ENCODE measurements at places on chromosomes 16 and 17.

DNA sequence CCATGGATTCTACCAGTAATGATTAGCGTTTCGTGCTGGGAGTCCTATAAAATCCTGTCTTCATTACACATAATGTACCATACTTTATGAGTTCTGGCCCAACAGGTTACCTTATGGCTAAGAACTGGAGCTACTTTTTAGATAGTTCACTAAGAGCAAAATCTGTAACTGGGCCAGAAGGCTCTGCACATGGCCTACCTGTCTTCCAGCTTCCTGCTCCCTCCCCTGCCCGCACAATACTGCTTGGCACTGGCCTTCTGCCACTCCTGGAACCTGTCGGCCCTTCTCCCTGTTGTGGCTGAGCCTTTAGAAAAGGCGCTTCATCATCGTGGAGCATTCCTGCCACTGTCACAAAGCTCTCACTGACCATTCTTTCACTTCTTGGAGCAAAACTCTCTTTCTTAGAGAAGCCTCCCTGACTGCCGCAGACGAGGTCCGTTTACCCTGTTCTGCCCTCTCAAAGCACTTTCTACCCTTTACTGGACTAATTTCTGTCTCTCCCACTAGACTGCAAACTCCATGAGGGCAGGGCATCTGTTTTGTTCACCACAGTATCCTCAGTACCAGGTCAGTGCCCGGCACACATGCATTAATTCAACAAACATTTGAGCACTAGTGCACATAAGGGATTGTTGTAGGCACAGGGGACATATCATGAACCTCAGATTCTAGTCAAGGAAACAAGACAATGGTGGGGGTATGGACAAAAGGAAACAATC is 116.5 kb downstream of the PARN start:
- no peak for DNase-seq

- DNase-seq, result no peak
These were observed 6.0 kb downstream of the TIMM22 start for GRCh38 chr17:1002771-1003555.

DNA sequence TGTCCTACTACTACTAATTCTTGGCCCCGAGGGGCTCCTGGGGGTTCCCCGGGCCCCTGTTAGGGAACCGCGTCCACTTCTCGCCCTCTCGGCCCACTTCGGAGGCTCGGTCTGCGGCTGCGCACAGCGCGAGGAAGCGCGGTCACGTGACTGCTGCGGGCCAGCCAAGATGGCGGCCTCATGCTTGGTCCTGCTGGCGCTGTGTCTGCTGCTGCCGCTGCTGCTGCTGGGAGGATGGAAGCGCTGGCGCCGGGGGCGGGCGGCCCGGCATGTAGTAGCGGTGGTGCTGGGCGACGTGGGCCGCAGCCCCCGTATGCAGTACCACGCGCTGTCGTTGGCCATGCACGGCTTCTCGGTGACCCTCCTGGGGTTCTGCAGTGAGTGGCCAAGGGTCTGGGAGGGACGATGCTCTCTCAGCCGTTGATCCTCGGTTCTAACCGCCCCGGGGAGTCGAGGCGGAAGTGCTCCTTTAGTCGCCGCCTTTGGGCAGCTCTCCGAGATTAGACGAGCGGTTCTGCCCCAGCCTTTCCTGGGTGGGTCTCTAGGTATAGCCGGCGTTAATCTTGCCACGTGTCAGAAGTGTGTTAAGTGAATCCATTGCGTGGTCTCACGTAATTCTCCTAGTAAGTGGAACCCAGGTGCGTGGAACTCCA is at the start of gene ALG1:
Gene ALG1 (plus strand): TSS at position 163 of the 653 bp plus-strand sequence. CDS start 7 bp downstream, at position 170.
- DNase-seq, result peak; percentile 93

DNA sequence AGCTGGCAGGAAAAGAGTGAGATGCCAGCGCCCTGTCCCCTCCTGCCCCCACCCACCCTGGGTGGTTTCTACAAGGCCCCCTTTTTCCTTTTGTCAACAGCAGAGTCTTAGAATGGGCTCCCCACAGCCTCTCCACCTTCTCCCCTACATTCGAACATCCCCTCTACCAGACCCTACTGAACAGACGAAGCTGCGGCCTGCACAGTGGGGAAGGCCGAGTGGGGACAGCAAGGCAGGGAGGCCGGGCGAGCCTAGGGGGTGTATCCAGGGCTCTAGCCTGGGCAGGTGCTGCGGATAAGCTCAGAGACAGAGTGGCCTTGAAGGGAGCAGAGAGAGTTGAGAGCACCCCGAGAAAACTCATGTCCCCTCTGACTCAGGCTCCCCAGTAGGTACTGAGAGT is 7.4 kb downstream of the ZACN start:
- no peak for DNase-seq

- peak; percentile 61 for DNase-seq
These were observed 18.1 kb downstream of the NTAN1 start for GRCh38 chr16:15037745-15038144.

GRCh38 chr16:86089991-86090390 is 191.0 kb downstream of the IRF8 start:
- DNase-seq, result no peak

DNA sequence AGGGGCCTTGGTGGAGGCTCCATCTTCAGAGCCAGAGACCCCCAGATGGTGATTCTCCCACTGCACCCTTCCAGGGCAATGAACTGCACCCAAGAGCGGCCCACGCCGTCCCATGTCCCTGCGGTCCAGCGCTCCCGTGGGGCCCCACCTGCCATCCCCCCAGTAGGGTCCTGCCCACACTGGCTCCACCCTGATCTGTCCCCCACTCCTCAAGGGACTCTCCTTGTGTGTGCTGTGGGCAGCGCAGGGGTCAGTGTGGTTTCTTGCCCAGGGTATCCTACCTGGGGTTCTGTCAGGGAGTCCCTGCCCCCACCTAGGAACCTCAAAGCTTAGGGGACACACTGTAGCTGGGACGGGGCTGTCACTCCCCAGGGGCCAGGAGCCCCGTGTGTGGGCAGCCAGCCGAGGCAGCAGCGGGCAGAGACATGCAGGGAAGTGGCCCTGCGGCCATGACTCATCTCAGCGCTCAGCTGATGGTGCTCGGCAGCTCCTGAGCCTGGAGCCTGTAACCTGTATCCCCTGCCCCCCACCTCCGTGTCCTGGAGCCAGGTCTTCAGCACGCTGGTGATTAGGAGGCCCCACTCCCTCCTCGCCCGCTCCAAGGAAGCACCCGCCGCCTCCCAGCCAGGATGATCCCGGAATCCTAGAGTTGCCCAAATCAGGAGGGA is 35.7 kb upstream of the SSTR5 start:
- DNase-seq, result no peak

- DNase-seq, result no peak
These were observed 117.7 kb downstream of the WSCD1 start for GRCh38 chr17:6187836-6188235.

GRCh38 chr17:76382803-76383545 is 1.4 kb upstream of the SPHK1 start:
- peak; percentile 73 for DNase-seq

DNA sequence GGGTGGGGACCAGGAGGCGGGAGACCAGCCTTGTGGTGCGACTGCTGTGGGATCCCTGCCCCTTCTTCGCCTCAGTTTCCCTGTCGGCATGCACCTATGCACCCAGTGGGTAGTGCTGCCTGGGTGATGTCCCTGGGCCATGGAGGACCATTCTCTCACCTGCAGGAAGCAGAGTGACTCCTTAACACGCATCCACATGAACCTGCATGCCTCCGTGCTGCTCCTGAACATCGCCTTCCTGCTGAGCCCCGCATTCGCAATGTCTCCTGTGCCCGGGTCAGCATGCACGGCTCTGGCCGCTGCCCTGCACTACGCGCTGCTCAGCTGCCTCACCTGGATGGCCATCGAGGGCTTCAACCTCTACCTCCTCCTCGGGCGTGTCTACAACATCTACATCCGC is 25.2 kb downstream of the ADGRG5 start:
- no peak for DNase-seq

DNA sequence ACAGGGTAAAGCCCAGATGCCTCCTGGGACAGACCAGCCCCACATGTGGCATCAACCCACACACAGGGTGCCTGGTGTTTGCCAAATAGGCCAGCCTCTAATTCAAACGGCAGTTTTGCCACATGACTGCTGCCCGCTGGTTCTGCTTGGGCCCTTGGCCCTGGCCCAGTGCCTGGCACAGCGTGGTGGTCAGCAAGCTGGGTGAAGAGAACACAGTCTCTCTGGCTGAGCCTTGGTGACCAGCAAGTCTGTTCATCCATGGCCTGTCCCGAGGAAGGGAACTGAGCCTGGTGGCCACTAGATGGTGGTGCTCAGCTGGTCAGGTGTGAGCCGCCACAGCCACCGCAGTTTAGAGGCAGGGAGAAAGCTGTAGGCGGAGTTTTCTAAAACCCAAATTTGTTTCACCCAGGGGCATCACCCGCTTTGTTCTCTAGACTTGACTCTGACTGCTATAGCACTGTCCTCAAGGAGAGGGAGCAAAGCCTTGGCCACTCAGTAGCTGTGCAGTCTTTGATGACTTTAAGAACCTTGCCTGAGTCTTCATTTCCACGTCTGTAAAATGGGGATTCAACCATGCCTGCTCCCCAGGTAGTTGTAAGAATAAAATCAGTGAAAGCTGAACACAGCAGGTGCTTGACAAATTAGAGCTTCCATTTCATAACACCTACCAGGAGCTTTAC is 4.7 kb upstream of the GFAP start:
- DNase-seq, result peak; percentile 79

- DNase-seq, result peak; percentile 67
These were observed 266.4 kb downstream of the MAF start for GRCh38 chr16:79334127-79334526.

- DNase-seq, result no peak
These were observed 10.0 kb downstream of the GGA2 start for GRCh38 chr16:23500212-23500861.

GRCh38 chr17:2406903-2407790 is 6.3 kb upstream of the MNT start:
- peak; percentile 56 for DNase-seq

DNA sequence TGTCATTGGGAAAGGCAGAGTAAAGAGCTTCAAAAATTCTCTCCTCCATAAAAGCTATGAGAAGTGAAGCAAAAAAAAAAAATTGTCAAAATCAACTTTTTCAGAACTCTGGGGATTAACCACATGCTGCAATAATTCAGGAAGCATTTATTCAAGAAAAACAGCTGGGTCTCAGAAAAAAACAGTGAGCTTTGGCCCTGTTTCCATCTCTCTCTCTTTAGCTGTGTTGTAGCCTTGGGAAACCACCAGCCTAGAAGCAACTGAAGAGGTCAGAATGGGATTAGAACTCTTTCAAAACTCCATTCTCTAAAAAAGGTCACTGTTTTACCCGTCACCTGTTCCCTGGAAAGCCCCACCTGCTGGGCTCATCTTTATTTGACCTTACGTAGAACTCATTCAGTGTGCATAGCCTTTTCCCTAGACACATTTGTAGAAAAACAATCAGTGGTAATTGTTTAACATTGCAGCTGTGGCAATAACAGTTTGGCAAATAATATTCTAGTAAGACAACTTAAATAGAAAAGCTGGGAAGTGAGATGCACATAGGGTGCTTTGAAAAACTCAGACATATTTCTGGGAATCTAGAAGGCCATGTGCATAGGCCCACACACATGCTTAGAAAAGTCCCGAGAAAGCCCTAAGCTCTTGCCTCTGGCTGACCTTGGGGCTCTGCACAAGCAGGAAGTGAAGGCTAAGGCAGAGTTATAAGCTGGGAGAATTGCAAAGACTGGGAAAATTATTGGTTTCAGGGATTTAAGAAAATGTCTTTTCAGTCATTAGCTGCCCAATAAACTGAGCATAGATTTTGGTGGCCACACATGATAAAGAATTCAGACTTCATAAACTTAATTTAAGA is 18.0 kb downstream of the SLC5A11 start:
- DNase-seq, result no peak

GRCh38 chr17:78383725-78384471 is 5.4 kb downstream of the PGS1 start:
- no peak for DNase-seq

DNA sequence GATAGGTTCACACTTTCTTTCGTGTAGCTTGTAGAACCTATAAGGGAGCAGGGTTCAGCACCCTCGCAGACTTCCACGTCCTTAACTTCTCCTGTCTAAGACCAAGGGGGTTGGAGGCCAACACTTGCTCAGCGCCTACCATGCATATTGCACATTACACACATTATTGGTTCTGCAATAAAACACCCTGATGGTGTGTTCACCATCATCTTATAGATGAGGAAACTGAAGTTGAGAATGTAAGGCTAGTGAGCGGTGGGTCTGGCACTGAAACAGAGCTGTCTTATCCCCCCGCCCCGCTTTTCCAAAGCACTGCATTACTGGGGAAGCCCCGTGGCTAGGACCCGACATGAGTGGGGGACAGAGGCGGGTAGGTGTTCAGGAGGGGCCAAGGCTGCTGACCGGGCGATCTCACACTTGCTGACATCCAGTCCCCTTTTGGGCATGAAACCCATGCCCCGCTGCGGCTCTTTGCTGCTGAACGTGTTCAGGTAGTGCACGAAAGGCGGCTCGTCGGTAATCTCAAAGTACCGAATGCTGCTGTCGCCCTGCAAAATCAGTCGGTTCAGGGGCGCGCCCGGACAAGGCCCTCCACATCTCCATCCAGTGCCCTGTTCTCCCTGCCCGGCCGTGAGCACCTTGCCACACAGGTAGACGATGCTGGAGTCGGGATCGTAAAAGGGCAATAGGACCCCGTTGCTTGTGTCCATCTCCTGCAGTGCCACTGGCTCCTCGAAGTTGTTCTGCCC is 6.2 kb downstream of the CORO6 start:
- DNase-seq, result no peak

DNA sequence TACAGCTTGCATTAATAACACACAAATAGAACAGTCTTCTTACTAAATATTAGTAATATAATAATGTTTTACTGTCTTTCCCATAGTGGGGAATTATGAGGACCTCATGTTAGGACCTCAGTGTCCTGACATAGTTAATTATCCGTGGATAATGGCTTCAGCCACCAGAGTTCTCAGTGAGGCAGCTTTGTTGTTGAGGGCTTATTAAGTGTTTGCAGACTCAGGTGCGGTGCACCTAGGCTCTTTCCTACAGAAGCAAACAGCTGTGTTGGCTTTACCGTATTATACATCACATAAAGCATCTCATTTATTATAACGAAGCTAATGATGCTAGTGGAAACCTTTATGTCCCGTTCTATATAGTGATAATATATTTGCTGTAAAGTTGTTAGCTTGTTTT is 246.7 kb downstream of the FTO start:
- DNase-seq, result no peak

- no peak for DNase-seq
These were observed 6.8 kb downstream of the ADAP2 start for GRCh38 chr17:30928584-30928983.

DNA sequence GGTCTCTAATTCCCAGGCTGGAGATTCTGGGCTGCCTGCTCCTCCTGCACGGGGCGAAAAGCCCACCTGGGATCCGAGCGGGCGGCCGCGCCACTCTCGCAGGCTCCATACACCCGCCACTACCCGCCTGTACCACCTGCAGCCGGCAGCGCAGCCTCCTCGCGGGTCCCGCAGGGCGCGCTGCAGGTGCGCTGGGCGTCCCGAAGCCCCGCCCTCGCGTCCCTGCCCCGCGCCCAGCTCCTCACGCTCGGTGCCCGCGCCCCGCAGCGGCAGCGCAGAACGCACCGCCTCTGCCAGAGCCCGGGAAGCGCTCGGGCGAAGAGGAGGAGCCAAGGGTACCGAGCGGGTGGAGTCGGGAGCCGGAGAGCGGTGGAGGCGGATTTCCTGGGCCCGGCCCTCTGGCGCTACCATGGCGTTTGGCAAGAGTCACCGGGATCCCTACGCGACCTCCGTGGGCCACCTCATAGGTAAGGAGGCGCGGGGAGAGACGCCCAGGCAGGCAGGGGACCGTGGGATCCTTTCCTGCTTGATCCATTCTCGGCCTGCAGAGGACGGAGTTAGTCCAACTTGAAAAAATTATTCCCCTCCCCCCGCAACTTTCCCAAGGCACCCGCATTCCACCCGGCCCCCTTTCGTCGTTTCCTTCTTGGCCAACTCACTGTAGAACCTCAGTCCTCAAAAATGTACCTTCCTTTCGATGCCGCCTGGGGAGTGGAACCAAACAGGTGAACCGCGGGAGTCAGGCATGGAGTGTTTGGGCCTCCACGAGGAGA is at the start of gene TOM1L1:
Gene TOM1L1 (plus strand): TSS at position 396 of the 773 bp plus-strand sequence. CDS start 14 bp downstream, at position 410.
- DNase-seq, result peak; percentile 82
